ENCODE measurements at places on chromosomes 7 and 10.

- no peak for DNase-seq
Observed at GRCh38 chr7:51346126-51346525, 29.5 kb upstream of the COBL start.

GRCh38 chr10:12605580-12606405 lies 256.4 kb downstream of the CAMK1D start:
- DNase-seq = no peak

DNA sequence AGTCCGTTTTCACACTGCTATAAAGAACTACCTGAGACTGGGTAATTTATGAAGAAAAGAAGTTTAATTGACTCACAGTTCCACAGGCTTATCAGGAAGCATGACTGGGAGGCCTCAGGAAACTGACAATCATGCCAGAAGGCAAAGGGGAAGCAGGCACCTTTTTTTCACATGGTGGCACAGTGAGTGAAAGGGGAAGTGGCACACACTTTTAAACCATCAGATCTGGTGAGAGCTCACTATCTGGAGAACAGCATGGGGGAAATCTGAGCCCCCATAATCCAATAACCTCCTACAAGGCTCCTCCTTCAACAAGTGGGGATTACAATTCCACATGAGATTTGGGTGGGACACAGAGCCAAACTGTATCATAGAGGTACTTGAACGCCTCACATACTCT lies 30.0 kb downstream of the AGR3 start:
- peak; percentile 47 for DNase-seq

GRCh38 chr7:102272917-102273748 lies 13.5 kb upstream of the SH2B2 start:
- no peak for DNase-seq

Measured in kidney capillary endothelial cell (primary cell).